ENCODE measurements at places on chromosomes 3 and 15.
A peak's percentile ranks its signal among the peaks of the same experiment; 100 is the strongest.

DNA sequence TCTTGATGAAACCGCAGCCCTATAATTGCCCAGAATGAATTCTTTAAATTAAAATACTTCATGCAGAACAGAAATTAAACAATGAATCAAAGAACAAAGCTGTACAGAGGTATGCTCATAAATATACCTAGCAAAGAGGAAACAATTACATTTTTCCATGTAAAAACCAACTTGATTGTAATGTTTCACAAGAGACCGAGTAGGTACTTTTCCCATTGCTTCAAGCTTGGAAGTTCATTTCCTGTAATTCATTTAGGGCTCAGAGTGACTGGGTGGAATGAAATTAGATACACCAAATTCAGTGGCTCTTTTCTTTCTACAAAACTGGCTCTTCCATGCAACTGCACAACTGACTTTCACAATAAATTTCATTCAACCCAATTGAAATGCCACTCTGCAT is 51.4 kb downstream of the FHIT start:
- no peak for DNase-seq

GRCh38 chr15:35958975-35959374 is 413.0 kb upstream of the DPH6 start:
- DNase-seq: no peak

GRCh38 chr3:45978006-45978761 is 17.4 kb downstream of the FYCO1 start:
- peak; percentile 57 for DNase-seq

DNA sequence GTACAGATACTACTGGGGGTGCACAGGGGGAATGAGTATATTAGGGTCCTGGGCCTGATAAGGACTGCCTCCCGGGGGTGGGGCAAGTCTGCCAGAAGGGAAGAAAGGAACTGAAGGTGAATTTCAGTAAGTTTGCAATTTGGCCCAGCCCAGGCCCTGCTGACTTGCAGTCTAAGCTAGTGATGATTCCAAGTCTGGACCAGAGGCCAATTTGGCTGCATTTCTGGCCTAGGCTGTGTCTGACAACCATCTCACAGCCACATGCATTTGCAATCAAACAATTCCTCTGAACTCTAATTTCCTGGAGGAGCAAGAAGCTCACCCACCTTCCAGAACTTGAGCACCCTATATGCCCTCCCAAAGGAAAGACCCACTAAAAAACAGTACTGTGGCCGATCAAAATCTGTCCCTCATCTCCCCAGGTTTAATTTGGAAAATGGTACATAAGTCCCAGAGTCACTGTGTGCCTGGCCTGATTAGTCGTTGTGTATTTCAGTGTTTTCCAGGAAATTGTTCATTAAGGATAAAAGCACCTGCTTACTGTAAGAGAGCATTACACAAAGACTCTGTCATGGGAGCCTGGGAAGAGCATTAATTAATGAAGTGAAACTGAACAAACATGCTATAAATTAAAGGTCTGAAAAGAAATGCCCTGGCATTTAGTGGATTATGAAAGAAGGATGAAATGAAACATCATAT is 114.5 kb downstream of the MEGF11 start:
- no peak for DNase-seq

DNA sequence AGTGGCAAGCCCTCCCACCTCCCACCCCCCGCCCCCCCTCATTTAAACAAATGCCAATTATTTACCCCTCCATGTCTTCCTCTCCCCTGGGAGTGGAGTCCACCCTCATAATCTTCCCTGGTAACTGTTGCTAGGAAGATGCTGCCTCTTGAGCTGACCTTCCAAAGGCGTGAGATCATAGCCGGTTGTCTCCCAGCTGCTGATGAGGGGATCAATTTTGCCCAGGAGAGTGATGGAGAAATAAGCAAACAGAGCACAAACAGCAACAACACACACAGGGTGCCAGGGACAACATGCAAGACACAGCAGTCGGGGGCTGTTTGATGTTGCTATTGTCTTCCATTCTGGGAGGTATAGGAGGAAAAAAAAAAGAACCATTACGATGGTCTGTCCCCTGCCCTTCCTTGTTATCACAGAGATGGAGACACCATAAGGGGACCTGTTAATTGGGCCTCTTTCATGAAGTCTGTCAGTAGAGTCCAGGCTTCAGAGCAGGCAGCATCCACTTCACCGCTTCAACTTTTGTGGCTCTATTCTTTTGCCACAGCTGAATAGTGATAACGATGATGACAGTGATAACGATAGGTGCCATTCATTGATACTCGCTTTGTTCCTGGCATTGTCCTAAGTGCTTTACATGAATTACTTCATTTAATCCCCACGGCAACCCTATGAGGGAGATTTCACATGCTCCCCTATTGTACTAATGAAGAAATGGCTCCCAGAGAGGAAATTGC is 76.9 kb upstream of the RGMA start:
- no peak for DNase-seq

DNA sequence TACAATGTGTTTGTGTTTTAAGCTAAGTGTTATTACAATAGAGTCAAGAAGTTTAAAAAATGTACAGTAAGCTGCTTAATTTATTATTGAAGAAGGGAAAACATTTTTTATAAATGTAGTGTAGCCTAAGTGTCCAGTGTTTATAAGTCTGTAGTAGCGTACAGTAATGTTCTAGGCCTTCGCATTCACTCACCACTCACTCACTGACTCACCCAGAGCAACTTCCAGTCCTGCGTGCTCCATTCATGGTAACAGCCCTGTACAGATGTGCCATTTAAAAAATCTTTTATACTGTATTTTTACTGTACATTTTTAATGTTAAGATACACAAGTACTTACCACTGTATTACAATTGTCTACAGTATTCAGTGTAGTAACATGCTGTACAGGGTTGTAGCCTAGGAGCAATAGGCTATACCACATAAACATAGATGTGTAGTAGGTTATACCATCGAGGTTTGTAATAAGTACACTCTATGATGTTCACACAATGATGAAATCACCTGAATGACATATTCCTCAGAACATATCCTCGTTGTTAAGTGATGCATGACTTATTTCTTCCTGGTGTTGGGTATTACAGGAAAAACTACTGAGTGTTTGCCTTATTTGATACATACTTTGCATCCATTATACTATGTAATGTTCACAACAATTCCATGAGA is 156.6 kb upstream of the NUDT16 start:
- DNase-seq: no peak

- no peak for DNase-seq
Observed at GRCh38 chr3:17770682-17771081, 28.3 kb upstream of the TBC1D5 start.

GRCh38 chr3:149280671-149281349 is 52.6 kb downstream of the TM4SF18 start:
- DNase-seq: no peak

- DNase-seq: no peak
Observed at GRCh38 chr3:156782319-156782718, 43.8 kb upstream of the LEKR1 start.

DNA sequence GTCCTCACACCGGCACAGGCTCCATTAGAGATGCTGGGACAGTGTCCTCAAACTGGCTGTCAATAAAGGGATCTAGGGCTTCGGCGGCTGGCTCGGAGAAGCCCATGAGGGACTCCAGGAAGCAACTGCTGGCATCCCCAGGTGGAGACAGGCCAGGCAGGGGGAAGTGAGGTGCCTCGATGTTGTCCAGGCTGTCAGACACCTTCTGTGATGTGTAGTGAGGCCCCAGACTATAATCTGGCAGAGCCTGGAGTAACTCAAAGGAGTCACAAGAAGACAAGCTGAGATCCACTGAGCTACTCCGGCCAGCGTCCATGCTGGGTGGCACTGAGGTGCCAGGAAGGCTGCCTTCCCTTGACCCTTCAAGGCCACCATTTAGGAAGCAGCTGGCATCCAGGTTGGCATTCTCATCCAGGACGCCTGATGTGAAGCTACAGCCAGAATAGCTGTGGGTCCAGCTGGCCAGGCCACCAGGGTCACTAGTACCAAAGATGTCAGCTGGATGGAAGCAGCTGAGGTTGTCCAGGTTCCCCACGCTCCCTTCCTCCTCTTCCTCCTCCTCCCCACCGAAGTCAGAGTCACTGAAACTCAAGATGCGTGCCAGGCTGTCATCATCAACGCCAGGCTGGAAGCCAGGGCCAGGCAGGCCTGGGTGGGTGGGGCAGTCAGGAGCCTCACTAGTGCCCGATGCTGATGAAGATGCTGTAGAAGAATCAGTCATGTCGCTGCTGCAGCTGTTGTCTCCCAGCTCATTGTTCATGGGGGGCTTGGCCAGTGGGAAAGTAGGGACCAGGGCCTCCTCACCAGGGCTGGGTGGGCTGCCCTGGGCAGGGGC is 10.1 kb downstream of the CSRNP1 start:
- no peak for DNase-seq

Data from stimulated activated CD8-positive, alpha-beta memory T cell treated with anti-CD3 and anti-CD28 coated beads, Interleukin-15, amount 100 ng/mL, for 48 hours (primary cell).